GM12878 (cell line): ENCODE measurements at places on chromosomes 12 and 14. TPM values are rescaled to one million over a fixed set of nuclear protein-coding genes. Genes with fewer than 3 reads are reported as not detected.

CS gene
- 276 and 302 TPM in 2 replicates for total RNA-seq

DNA sequence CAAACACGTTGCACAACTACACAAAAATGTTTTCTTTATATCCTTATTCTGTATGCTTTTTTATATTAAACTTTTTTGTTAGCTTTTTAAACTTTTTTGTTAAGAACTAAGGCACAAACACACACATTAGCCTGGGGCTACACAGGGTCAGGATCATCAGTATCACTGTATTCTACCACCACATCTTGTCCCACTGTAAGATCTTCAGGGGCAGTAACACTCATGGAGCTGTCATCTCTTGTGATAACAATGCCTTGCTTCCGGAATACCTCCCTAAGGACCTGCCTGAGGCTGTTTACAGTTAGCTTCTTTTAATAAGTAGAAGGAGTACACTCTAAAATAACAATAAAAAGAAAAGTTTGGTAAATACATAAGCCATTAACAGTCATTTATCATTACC is 42.2 kb downstream of the PLEKHA5 start:
- no peak for DNase-seq

DNA sequence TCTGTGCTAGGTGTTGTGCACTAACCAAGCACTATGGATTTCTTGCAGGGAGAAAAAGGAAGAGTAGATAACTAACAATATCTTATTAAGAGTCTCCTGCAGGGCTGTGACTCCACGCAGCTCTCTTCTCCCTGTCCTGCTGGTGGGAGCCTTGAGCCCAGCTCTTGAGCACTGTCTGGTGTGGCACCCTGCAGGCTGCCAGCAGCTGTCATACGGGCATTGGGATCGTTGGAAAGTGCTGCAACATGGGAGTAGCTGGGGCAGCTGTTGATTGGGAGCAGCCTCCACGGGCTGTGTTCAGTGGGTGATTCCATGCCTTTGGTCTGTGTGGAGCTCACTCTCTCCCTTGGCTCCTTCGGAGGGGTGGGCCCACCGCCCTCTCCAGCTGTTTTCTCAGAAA is 125.3 kb downstream of the FBXL14 start:
- DNase-seq, result no peak

DNA sequence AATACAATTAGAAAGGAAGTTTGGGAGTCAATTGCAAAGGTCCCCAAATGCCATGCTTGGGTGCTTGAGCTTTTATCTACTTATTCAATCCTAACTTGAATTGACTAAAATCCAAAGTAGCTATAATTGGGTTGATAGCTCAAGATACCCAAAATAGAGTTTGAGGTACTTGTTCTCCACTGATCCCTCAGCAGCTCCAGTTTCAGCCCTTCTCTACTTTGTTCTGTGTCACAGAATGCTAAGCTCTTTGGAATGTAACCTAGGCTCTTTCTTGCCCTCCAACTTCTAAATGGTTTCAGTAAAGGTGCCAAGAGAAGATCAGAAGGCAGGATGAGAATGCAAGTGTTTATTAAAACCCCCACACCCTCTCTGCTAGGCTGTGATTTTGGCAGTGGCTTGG is 251.4 kb upstream of the CLEC14A start:
- DNase-seq, result no peak

- no peak for DNase-seq
These were observed 28.2 kb upstream of the FLRT2 start for GRCh38 chr14:85501751-85502150.

GRCh38 chr12:11133162-11133561 is 1.3 kb downstream of the TAS2R30 start:
- no peak for DNase-seq

- no peak for DNase-seq
These were observed 277.9 kb upstream of the FLRT2 start for GRCh38 chr14:85252011-85252410.
